Stimulated activated CD8-positive, alpha-beta memory T cell treated with anti-CD3 and anti-CD28 coated beads, Interleukin-4, amount 100 ng/mL, for 48 hours (primary cell): ENCODE measurements at places on chromosomes 2 and 18.
A peak's percentile ranks its signal among the peaks of the same experiment; 100 is the strongest.

DNA sequence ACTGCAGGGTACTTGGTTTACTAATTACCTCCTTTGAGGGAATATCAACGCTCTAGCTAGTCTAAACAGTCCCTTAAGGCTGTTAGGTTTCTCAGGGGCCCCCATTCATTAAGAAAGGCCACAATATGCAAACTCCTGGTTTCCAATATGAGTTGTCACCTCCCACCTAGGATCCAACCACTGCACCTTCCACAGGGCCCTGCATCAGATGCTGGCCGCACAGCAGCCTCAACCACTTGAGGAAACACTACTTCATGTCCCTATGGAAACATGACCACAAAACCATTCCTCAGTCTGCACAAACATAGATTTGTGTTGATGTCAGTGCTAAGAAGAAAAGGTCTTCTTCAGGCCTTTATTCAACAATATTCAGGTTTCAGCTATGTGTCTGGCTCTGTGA is 40.9 kb downstream of the STAT4 start:
- peak; percentile 61 for DNase-seq

- no peak for DNase-seq
Observed at GRCh38 chr2:69482471-69482870, 45.2 kb upstream of the NFU1 start.

GRCh38 chr2:121994238-121995206 is 239.1 kb downstream of the TSN start:
- DNase-seq: no peak

- DNase-seq: no peak
Observed at GRCh38 chr2:232341739-232342126, 36.8 kb upstream of the ALPP start.

DNA sequence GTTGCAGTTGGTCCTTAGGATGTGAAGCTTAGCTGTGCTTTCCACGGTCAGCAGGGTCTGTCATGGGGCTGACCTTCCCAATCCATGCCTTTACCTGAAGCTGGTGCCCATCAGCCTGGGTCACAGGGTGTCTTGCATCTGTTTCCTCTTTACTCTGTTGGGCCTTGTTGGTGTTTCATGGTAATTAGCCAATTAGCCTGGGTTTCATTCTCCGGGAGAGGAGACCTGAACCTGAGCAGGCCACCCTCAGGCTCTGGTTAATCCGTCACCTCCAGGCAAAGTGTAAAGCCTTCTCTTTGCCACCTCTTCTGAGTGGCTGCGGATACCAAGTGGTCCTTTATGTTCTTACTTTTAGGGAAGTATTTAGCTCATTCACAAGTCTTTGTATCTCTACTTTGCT is 140.1 kb downstream of the GBX2 start:
- no peak for DNase-seq

- no peak for DNase-seq
Observed at GRCh38 chr2:159217676-159218075, 68.8 kb downstream of the WDSUB1 start.

GRCh38 chr2:227613272-227613660 is 1.4 kb downstream of the SCYGR3 start:
- DNase-seq: no peak

DNA sequence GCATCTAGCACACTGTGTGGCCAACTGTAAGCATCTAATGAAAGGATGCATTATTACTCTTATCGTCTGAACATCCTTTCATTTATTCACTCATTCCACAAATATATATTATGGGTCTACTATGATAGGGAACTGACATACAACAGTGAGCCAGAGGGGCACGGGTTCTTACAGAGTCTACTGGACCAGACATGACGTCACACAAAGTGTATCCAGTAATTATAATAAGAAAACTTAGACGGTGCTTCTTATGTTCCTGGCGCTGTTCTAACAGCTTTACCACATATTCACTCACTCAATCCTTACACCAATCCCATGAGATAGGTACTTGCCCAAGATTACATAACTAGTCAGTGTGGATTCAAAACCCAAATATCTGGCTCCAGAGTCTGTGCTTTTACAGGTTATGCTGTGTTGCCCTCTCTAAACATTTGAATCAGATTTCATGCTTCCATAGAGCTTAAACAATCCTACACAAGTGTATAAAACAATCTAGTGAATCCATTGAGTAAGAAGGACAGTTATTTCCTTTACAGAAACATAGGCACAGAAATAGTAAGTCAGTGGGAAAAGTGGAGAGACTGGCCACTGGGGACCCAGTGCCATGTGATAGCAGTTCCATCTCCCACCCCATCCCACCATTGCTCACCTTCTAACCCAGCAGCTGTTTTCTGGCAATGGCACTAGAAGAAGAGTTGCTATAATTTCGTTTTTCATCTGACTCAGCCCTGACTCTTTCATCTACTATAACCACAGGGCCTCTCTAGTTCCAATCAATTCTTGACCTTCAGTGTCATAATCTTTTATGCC is 24.2 kb upstream of the ARL5A start:
- DNase-seq: no peak

GRCh38 chr18:80228051-80228848 is 19.1 kb downstream of the PARD6G start:
- DNase-seq: no peak

GRCh38 chr18:32096946-32097345 is 5.3 kb downstream of the RNF138 start:
- DNase-seq: no peak

GRCh38 chr18:36693931-36694620 is 134.7 kb downstream of the TPGS2 start:
- DNase-seq: no peak

GRCh38 chr2:165776013-165776412 is 18.0 kb downstream of the GALNT3 start:
- no peak for DNase-seq

DNA sequence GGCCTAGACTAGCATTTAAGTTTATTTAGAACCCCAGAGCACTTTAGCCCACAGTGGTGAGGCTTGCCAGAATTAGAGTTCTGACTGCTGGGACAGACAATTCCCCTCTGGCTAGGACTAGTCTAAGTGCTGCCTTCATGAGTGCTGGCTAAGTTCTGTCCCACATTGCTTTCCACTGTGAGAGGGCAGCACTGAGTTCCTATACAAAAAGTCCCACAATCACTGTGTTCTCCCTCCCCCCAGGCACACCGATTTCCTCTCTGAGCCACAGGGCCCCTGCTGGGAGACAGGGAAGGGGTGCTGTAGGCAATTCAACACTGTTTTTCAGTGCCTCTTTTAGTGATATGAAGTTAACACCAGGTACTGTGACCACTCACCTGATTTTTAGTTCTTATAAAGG is 310.9 kb downstream of the DLGAP1 start:
- no peak for DNase-seq

DNA sequence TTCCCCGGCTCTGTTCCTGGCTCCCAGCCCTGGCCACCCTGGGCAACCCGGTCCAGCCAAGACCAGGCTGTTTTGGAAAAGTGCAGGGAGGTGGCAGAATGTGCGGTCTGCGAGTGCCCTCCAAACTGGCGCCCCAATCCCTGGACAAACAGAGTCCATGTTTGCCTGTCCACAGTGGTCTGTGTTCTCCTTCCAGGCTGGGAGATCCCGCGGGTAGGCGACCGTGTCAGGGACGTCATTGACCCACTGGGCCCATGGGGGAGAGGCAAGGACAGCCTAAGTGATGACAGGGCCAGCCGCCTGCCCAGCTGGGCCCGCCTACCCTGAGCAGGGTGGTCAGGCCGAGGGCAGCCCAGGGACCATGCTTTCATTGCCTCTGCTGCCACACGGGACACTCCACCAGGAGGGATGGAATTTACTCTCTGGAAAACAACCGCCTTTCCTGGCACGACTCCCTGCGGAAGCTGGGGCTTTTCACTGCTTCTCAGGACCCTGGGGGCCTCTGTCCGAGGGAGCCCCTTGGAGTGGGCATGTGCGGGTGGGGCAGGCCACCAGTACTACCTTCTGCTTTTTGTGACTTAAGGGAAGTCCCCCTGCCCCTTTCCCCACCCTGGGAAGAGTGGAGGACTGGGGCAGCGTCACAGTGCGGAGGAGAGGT is 20.1 kb downstream of the CYP26B1 start:
- no peak for DNase-seq

- no peak for DNase-seq
Observed at GRCh38 chr2:201931475-201931874, 102.2 kb upstream of the FZD7 start.

DNA sequence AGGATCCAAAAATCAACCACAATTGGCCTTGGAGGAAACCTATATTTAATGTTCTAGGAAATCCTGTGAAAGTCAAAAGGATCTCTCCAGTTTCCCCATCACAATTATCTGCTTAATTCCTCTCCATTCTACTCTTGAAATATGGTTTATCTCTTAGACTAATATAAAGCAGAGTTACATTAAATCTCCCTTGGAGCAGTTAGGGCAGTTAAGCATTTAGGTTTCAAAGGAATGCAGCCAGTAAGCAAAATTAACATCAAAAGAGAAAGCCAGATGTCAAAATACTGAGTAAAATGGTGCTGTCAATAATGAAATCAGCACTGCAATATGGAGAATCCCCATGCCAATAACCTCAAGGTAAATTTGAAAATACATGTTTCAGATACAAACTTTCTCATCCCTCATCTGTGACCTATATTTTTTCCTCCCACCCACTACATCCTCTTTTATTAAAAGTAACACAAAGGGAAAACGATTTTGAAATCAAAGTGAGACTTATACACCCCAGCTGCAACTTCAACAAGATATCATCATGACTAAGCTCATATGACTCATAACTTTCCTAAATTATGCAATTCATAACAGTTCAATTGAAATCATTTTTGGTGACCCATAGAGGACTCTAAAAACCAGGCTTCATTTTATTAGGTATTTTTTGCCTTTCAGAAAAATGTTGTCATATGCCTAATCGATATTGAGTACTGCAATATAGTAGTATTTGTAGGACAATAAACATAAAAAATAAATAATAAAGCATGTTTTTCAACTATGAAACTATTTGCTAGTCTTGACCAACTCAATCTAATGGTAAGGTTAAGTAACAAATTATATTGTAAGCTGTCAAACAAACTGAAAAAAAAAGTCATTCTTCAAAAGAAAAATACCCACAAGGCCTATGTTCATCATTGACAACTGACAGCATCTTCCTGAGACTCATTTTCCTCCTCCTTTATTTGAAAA is 3.1 kb downstream of the ADAM17 start:
- DNase-seq: no peak

- no peak for DNase-seq
Observed at GRCh38 chr2:224775647-224776046, 59.5 kb upstream of the CCDC195 start.

DNA sequence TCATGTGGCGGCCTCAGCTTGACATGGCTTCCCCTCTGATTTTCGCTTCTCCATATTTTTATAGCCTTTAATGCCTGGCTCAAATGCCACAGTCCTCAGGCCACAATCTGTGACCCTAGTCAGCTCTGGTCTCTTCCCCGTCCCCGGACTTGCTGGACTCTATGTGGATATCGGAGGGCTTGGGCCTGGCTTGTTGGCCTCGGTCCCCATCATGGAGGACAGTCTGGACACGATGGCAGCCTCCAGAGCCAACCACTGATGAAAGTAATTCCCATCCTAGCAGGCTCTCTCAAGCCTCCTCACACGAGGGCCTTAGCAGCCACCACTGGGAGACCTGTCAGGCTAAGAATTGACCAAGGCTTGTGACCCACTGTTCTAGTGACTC is 61.6 kb downstream of the LPIN1 start:
- no peak for DNase-seq

DNA sequence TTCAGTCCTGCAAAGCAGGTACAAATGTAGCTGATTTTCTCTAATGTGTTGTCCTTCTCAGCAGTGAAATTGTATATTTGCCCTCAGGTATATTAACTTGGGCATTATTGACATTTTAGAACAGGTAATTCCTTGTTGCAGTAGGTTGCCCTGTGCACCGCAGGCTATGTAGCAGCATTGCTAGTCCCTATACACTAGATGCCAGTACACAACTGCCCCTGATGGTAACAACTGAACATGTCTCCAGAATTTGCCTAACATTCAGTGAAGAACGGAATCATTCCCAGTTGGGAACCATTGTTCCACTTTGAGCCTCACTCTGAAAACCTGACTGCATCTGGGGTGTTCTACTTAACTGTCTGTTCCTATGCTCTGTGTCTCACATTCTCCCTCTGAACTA is 23.1 kb upstream of the TFPI start:
- DNase-seq: no peak
